ENCODE measurements at places on chromosomes 2 and 18.

- no peak for DNase-seq
Measured at GRCh38 chr2:73373344-73373743, 12.3 kb upstream of the ALMS1 start.

GRCh38 chr2:153189091-153189888 is 289.3 kb downstream of the RPRM start:
- no peak for DNase-seq

DNA sequence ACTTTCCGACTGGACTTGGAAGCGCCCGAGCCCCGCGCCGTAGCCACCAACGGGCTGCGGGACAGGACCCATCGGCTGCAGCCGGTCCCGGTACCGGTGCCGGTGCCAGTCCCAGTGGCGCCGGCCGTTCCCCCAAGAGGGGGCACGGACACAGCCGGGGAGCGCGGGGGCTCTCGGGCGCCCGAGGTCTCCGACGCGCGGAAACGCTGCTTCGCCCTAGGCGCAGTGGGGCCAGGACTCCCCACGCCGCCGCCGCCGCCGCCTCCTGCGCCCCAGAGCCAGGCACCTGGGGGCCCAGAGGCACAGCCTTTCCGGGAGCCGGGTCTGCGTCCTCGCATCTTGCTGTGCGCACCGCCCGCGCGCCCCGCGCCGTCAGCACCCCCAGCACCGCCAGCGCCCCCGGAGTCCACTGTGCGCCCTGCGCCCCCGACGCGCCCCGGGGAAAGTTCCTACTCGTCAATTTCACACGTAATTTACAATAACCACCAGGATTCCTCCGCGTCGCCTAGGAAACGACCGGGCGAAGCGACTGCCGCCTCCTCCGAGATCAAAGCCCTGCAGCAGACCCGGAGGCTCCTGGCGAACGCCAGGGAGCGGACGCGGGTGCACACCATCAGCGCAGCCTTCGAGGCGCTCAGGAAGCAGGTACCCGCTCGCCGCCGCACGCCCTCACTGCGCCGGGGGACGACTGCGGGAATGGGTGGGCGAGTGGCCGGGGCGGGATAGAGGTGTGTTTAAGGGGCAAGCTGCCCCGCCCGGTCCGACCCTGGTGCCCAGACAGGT is 713 bp downstream of the ATOH8 start:
- DNase-seq, result peak; percentile 62

GRCh38 chr18:57748770-57749603 is 54.1 kb downstream of the ATP8B1 start:
- DNase-seq, result no peak

- DNase-seq, result no peak
Measured at GRCh38 chr2:29578084-29578598, 343.2 kb downstream of the ALK start.

DNA sequence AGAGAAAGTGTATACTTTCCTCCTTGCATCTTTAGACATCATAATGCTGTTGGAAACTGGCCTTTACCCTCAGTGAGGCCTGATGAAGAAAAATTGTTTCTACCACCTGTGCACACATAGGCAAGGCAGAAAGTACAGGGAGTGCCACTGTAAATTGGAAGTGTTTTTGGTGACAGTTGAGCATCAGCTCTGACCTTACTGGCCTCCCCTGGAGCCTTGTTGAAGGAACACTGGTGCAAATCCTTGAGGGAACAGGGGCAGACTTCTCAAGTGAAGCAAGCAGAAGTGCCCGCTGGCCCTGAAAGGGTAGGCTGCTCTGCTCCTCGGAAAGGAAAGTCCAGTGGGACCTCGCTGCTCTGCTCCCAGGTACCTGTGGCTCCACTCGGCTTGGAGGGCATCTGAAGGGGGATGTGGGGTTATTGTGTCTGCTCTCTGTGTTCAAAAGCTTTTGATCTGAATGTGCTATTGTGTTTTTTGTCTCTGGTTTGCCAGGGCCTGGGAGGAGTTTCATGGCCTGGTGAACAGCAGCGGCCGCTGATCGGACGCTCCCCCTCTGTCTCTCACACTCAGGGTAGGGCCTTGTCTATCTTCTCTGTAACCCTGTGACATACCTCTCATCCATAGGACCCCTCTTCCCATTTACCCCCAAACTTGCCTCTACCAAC is 23.4 kb downstream of the EIF4E2 start:
- no peak for DNase-seq

GRCh38 chr2:32718752-32719151 is 90.9 kb downstream of the TTC27 start:
- DNase-seq, result no peak

DNA sequence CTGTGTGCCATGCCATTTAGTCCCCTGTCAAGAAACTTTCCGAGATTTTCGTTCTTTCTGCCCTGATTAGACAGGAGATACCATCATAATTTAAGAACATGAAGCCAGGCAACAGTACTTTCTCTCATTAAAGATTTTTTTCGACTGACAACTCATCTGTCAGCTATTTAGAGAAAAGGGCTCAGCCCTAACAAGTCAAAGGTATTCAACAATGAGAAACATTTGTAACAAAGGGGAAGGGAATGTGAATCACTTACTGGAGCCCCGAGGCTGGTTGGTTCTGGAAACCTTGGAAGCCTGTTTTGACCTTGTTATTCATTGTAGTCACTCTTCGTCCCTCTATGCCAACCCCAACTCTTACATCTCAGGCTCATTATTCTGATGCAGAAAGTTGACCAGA is 199.4 kb downstream of the SPP2 start:
- DNase-seq, result no peak

GRCh38 chr2:161238560-161239325 is 69.5 kb upstream of the PSMD14 start:
- peak; percentile 78 for DNase-seq

GRCh38 chr2:121284463-121285449 is at the start of gene TFCP2L1:
TSS of gene TFCP2L1 (minus strand) at chr2:121285202. CDS start at chr2:121285109, 93 bp downstream.
- peak; percentile 63 for DNase-seq

GRCh38 chr18:76602191-76602590 is 107.1 kb upstream of the ZNF516 start:
- no peak for DNase-seq

DNA sequence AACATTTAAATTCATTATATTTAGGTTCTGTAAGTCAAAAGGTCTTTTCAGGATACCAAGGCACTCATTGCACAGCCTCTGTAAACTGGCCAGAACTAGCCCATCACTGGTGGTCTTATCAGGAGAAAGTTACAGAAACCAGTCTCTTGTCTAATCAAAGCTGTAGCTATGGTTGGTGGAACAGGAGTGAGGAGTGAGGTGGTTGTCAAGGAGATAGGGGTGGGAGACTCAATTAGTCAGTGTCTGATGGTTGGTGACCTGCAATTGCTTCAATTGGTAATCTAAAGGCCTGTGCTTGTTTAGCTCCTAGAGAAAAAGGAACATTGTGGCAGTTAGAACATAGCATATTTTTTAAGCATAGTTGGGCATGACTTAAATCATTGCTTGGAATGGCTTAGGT is 458.6 kb upstream of the CDH2 start:
- DNase-seq, result no peak

DNA sequence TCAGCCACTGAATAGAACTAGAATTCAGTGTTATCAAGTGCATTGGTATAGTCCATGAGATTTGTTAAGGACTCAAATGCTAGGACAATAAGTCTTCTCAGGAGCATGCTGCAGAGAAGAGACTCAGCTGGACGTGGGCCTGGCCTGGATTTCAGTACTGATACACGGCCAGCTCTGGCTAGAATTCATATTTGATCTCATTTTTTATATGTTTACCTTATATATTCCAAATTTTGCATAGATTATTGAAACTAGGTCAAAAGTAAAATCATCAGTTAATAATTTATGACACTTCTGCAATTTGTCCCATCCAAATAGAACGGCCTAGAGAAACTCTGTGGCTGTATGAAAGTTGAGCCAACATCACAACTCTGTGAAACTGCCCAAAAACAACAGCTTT is 262.0 kb downstream of the DLGAP1 start:
- DNase-seq, result no peak

DNA sequence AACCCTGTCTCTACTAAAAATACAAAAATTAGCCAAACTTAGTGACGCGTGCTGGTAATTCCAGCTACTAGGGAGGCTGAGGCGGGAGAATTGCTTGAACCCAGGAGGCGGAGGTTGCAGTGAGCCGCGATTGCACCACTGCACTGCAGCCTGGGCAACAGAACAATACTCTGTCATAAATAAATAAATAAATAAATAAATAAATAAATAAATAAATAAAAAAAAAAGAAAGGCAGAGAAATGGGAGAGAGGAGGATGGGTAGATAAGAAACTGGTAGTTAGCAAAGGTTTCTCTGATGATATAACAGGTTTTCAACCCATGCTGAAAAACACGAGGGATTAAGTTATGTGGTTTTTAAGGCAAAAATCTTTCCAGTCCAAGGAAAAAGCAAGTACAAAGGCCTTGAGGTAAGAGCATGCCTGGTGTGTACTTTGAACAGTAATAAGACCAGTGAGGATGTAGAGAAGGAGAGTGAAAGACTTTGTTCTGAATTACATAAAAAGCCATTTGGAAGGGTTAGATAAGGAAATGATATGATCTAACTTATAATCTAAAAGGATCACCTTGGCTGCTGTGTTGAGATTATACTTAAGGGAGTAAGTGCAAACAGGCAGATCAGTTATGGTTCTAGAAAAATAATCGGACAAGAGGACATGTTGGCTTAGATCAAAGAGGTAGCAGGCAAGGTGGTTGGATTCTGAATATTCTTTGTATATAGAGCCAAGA is 159.3 kb downstream of the PTH2R start:
- no peak for DNase-seq

GRCh38 chr18:58862851-58863538 is 1.7 kb upstream of the ZNF532 start:
- no peak for DNase-seq

- DNase-seq, result no peak
Measured at GRCh38 chr2:8608411-8608954, 73.4 kb upstream of the ID2 start.

DNA sequence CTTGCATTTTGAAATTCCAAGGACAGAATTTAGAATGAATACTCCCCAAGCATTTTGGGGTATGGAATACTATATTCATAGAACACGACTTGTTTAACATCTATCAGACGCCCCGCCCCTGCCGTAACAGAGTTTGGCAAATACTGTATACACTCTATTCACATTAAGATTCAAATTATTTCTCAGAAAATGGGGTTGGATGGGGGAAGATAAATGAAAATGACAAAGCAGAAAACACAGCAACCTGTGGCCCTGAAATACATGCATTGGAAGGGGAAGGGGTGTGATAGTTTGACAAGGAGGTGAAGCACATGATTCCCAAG is 634.6 kb upstream of the SLC39A10 start:
- no peak for DNase-seq

DNA sequence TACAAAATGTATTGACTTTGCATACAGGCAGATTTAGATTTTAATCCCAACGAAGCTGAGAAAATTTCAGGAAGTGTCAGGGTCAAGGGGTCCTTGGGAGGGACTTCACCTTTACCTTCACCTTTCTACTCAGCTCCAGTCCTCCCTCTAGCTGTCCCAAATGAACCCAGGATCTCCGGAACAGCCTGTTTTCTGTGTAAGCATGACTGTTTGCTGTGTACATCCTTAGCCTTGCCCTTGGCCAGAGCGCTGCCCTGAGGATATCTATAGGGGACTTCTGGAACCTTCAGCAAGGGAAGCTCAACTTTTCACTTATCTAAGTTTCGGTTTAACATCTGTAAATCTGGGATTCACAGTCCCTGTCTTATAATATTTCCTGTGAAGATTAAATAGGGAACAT is 246.8 kb upstream of the ST6GAL2 start:
- no peak for DNase-seq

DNA sequence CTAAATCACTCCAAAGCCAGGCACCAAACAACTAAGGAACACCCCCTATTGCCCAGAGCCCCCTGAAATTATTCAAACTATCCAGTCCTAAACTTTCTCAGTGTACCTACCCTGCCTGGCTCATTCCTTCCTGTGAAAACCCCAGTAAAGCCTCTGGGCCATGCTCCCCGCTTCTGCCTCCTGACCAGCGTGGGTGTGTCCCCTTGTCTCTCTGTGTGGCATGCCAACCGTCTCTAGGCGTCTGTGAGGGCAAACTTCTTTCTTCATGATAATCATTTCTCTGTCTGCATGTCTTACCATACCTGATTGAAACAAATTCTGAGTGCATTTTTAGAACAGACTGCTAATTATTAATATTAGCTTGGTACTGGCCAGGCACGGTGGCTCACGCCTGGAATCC is 109.0 kb upstream of the MSH2 start:
- DNase-seq, result no peak

GRCh38 chr2:44109166-44109565 is 59.5 kb upstream of the PPM1B start:
- no peak for DNase-seq

GRCh38 chr2:49812730-49813129 is 658.4 kb upstream of the FSHR start:
- DNase-seq, result no peak

GRCh38 chr2:200408428-200409316 is 101.2 kb downstream of the KCTD18 start:
- no peak for DNase-seq

GRCh38 chr2:234478121-234478858 is 18.6 kb downstream of the ARL4C start:
- peak; percentile 52 for DNase-seq

- DNase-seq, result no peak
Measured at GRCh38 chr18:58975781-58976180, 111.1 kb downstream of the ZNF532 start.

- DNase-seq, result no peak
Measured at GRCh38 chr2:157509744-157510143, 65.9 kb upstream of the CYTIP start.

- no peak for DNase-seq
Measured at GRCh38 chr18:60279391-60279790, 93.2 kb downstream of the MC4R start.

- no peak for DNase-seq
Measured at GRCh38 chr2:68320118-68320641, 431 bp upstream of the CNRIP1 start.

GRCh38 chr18:1825296-1825695 is 746.0 kb downstream of the METTL4 start:
- no peak for DNase-seq

GRCh38 chr18:73199151-73199550 is 331.4 kb upstream of the NETO1 start:
- no peak for DNase-seq

DNA sequence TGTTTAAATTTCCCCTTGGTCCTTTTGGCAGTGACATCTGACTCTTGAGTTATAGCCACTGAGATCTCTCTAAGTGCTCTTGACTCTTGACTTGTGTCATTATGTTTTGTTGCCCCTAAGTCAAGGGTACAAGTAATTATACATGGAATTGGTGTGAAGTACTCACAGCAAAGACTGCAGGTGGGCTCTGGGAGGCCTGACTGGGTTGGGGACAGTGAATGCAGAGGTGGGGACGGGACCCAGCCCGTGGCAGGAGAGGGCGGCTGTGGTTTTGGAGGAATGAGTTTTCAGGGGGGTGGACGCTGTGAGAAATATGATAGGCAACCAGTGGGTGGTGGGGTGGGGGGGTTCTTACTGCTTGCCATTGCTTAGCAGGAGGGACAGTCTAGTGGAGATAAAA is 97.8 kb downstream of the NCK2 start:
- no peak for DNase-seq

DNA sequence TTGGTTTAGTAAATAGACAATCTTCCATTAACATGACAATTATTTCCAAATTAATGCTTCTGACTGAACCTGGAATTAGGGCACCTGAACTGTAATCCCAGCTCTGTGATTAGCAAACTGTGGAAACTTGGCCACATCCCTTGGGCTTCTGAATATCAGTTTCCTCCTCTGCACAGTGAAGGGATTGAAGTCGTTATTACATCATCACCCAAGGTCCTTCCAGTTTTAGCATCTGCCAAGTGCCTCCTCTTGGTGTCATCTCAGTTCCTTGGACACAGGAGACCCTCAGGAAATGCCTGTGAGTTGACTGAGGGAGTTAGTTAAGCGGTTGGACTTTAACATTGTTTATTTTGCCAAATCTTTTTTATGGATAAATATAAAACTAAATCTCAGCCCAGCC is 64.8 kb downstream of the MOGAT1 start:
- DNase-seq, result no peak

All from activated CD8-positive, alpha-beta memory T cell treated with anti-CD3 and anti-CD28 coated beads, Interleukin-2, amount 50 U/mL, for 48 hours (primary cell).